ENCODE measurements at places on chromosomes 12 and 14.

GRCh38 chr12:51951843-51952722, 584 bp downstream of the ACVR1B start:
- no peak for DNase-seq

DNA sequence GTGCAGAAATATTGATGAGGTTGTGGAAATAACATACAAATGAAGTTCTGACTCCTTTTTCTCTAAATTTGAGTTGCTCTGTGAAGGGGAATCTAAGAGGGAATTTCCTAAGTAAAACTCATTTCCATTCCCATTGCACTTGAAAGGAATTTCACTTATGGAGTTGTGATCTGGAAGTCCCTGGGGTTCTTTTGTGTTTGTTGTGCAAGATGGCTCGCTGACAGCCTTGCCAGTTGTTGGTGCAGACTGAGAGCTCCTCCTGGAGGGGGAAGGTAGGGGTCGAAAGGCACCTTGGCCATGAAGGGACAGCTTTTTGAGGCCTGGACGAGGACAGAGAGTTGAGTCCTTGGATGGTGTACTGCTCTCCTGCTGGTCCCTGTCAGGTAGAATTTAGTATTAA, 72.0 kb downstream of the C12orf56 start:
- DNase-seq = no peak

GRCh38 chr12:121330692-121331091, 21.5 kb downstream of the ANAPC5 start:
- DNase-seq = no peak

DNA sequence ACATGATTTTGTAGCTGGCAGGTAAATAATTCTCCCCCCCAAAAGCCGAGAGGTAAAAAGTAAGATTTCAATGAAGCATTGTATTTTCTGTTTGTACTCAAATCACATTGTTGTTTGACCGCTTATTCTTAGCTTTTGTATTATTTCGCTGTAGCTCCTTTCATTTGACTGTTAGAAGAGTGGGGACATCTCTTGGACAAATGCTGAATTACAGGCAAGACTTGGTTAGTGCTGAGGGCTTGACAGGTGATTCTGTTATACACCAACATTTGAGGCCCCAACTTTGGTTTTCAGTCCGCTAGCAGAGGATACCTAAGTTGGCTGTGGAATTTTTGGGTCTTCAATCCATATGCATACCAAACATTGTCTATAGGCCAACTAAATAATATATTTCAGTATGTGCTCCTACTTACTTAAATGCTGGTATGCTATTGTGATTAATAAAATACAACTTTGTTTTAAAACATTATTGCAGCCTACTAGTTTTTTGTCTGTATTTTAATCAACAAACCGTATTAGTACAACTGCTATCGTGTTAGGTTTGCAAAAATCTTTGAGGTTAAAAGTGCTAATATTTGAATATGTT, 102.2 kb downstream of the ERC1 start:
- DNase-seq = peak; percentile 13

- DNase-seq = no peak
Observed at GRCh38 chr12:52073531-52074381, 4.0 kb downstream of the ATG101 start.

DNA sequence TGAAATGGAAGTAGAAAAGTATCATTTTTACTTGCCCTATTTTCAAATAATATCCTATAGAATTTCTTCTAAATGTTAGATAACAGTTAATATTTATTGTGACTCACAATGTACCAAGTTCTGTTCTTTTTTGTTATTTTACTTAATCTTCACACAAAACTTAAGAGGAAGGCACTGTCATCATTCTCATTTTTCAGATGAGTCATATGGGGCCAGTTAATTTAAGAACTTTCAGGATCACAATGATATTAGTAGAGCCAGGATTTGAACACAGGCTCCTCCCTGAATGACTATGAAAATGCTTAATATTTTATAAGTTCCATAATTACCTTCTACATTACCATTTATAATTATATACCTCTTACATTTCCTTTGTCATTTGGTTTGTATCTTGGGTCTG, 10.4 kb upstream of the TMEM260 start:
- DNase-seq = no peak

- DNase-seq = no peak
Observed at GRCh38 chr14:33934043-33934750, 16.7 kb downstream of the EGLN3 start.

DNA sequence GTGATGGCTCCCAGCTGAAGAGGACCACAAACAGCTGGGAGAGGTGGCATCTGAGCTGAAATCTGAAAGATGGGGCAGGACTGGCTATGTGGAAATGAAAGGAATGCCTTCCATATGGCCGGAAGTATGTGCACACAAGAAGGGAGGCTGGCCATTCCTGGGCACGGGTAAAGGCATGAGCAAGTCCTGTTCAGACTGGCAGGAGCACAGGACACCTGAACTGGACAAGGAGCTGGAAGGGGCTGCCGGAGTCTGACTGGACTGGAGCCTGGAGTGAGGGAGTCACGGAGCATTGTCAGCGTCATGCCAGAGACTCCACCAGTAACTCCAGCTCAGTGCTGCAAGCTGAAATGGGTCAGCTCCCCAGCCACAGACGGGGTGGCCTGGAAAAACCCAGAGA, 11.9 kb upstream of the TC2N start:
- no peak for DNase-seq

- DNase-seq = no peak
Observed at GRCh38 chr14:101789222-101789621, 27.7 kb downstream of the PPP2R5C start.

All from stimulated activated CD4-positive, alpha-beta T cell treated with anti-CD3 and anti-CD28 coated beads, Interleukin-2, amount 100 ng/mL, for 48 hours (primary cell).